Central memory CD4-positive, alpha-beta T cell (primary cell): ENCODE measurements at places on chromosomes 2 and 18.

- no peak for DNase-seq
Observed at GRCh38 chr2:177235855-177236437, 23.4 kb downstream of the HNRNPA3 start.

GRCh38 chr18:2572892-2573291, 1.5 kb downstream of the NDC80 start:
- DNase-seq = no peak

- no peak for DNase-seq
Observed at GRCh38 chr2:86081724-86082123, 24.0 kb downstream of the POLR1A start.

DNA sequence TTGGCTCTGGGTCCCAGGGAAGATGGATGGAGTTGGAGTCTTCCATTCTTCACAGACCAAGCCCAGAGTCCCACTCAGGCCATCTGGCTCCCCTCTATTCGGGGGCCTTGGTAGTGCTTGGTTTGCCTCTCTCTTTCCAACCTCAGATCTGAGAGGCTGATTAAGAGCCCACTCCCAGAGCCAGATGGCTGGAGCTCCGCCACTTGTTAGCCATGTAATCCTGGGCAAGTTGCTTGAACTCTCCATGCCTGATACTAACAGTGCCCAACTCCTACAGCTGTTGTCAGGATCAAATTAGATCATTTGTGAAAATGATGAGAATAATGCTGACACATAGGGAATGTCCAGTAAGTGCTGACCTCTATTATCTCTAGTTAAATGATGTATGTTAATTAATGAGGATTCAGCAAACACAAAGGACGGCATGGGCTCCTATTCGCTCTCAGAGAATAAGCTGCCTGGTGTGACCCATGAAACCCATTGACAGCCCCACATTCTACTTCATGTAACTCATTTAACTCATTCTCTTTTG, 46.6 kb upstream of the SLC14A1 start:
- no peak for DNase-seq

DNA sequence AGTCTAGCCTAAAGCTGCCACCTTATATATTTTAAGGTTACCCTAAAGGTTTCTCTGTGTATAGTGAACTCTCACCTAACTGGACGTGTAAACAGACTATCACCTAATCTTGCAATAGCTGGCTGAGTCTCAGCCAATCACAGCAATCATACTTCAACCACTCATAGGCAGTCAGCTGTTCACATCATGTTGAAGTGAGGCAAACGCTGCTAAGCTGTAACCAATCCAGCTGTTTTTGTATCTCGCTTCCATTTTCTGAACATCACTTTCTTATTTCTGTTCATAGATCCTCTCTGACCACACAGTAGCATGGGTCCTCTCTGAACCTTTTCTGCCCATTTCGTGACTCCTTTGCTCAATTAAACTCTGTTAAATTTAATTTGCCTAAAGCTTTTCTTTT, 468.2 kb upstream of the POU3F3 start:
- DNase-seq = no peak

DNA sequence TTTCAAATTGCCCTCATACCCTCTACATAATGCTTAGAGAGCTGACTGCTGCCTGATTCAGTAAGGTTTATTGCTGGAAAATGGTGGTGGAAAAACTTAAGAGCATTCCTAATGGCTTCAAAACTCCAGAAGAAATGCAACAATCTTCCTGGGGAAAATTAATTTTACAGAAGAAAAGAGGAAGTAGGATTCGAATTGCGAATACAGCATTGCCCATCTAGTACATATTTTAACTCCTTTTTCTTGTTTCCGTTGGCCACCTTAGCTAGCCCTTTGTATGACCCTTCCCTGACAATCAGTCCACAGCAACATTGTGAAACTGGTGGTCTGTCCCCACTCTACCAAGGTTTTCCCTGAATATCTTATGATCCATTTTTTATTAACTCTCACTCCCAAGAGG, 224.7 kb downstream of the MTX2 start:
- DNase-seq = no peak

- no peak for DNase-seq
Observed at GRCh38 chr2:226877491-226877890, 41.6 kb downstream of the RHBDD1 start.

GRCh38 chr2:43238176-43238575, 11.8 kb upstream of the ZFP36L2 start:
- no peak for DNase-seq

- DNase-seq = no peak
Observed at GRCh38 chr2:94980406-94980805, 45.1 kb upstream of the MAL start.
